NCI-H187 (cell line): ENCODE measurements at places on chromosomes 7 and 10.

DNA sequence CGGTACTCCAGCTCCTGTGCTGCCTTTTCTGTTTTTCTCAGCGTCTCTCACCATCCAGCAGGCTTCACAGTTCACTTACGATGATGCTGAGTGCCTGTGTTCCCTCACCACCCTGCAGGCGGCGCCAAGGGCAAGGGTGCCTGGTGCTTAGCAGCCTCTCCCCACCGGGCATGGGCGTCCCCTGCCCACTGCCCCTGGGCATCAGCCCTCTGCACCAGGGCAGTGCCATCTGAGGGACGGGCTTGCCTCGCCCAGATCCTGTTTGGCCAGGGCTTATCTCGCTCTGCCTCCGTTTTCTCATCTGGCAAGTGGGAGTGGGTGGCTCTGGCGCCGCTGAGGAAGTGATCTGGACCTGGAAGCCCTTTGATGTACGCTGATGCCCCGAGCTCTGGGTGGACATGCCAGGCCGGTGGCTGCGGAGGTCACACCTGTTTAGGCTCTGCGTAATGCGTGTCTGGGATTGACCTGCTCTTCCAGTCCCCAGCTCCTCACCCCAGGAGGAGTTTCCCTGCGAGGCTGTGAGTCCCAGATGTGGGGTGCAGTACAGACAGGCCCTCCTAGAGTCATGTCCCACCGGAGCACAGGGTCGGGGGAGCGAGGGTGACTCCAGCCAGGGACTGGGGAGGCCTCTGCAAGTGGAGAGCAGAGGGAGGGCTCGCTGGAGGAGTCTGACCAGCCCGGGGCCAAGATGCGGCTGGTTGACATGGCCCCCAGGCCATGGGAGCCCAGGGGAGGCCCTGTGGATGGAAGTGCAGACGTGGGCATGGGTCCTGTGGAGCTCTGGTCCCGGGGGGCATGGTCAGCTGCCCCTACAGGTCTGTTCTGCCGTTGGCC lies 11.8 kb downstream of the TTYH3 start:
- no peak for DNase-seq

DNA sequence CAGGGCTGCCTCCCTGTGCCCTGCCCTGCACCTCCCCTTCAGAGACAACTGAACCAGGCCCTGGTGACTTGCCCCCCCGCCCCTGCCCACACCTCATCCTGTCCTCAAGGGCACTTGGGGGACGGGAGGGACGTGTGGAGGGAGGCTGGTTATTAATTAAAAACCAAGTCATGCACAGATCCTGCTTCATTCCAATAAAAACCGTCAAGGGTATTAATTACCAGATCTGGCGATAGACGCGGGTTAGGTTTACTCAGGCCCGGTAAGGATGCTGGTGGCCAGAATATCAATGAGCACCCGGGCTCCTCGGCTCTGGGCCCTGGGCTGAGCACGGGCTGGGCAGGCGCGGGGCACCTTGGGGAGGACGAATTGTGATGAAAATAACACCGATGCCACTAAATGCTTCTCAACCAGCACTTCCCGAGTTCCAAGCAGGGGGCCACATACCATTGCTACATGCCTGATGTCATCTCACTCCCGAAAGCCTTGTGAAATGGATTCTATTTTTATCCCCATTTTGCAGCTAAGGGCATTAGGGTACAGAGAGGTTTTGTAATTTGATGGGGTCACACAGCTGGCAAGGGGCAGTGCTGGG lies 24.5 kb upstream of the GTF2IRD1 start:
- no peak for DNase-seq

- no peak for DNase-seq
These were observed 3.4 kb upstream of the C10orf88 start for GRCh38 chr10:122957474-122957873.

- no peak for DNase-seq
These were observed 40.0 kb upstream of the ASAH2 start for GRCh38 chr10:50291261-50291850.

DNA sequence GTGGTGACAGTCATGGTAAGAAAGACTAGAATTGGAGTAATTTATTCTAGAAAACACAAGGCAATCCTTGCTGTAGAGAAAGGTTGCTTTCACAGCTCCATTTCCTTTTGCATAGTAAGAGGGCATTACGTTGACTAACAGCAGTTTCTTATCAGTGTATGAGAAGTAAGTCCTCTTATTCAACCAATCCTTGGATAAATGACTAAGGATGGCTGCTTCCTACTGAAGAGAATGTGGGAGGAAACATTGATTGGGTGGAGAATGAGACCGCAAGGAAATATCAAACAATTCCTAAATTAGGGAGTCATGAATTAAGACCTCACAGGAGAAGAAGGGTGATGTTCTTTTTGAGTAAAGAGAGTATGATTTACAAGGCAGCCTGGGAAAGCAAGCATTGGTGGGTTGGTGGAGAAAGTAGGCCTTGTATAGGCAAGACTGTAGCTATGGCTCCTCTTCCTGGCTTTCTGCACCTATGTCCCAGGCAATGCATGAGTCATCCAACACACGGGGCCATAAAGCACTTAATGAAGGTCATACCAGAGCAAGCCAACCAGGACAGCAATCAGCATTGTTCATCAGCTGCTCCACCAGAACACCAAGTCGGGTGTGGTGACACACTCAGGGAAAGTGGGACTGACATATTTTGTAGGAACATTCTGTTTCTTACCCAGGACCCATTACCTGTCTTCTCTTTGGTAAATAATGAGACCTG lies 5.6 kb downstream of the MGAM start:
- DNase-seq, result no peak

DNA sequence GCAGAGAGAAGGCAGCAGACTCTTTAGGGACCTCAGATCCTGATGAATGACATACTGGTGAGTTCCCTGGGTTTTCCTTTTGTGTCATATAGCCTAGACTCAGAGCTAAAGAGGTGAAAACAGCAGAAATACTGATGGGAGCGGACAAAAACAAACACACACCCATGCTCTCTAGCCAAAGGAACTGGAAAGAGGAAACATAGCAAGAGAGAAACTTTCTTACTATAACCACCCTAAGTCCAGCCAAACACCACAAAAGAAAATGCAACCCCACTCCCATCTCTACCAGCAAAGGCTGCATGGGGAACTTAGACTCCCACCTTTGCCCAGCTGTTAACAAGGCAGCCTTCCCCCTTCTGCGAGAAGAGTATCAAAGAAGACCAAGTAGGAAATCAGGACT lies 16.3 kb downstream of the GSAP start:
- no peak for DNase-seq

DNA sequence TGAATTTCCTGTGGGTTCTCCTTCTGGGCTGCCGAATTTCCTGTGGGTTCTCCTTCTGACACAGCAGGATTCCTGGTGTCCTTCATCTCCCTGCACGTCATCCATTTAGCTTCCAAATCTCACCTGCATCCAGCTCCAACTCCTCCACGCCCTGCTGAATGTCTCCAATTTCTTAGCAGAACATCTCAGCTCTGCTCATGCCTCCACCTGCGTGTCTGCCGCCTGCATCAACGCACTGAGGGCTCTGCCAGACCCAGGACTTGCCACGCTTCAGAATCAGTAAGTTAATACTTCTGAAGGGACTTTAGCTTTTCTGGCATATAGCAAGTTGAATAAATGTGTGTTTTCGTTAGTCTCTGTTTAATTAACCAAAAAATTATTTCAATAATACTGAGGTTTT lies 31.1 kb upstream of the VIPR2 start:
- DNase-seq, result no peak

DNA sequence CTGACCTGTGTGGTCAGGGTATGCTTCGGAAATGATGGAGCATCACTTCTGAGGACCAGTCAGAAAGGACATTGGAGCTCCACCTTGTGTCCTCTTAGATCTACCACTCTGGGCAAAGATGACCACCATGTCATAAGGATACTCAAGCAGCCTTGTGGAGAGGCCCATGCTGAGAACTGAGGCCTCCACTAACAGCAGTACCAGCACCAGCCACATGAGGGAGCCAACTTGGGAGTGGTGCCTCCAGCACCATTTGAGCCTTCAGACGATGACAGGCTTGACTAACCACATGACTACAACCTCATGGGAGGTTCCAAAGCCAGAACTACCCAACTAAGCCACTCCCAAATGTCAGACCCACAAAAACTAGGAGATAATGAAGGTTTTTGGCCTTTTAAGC lies 116.0 kb downstream of the NPTX2 start:
- DNase-seq, result no peak

DNA sequence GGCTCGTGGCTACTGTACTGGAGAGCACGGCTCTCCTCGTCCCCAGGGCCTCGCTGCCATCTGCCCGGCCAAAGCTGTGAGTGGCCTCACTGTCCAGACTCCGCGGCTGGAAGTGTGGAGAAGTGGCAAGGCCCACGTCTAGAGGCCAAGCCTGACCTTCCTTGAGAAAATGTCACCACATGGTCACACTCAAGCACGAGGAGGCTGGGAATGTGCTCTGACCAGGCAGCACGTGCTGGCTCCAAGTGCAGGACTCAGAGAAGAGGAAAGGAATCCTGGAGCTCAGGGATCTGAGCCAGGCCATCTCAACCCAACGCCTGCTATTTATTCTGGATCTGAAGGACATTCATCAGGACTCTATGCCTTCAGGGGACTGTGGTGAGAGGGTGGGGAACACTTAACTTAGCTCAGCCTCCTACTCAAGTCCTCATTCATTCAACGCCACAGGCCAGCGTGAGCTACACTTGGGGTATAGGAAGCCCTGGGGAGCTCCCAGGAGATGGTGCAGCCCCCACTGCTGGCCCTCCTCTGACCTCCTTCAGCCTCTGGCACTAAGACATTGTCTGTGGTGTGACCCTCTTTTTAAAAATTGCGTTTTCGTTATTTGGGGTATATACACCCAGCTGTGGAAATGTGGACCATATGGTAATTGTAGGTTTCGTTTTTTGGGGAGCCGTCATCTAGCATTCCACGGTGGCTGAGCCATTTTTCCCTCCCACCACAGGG lies 29.0 kb downstream of the EN2 start:
- DNase-seq, result no peak

DNA sequence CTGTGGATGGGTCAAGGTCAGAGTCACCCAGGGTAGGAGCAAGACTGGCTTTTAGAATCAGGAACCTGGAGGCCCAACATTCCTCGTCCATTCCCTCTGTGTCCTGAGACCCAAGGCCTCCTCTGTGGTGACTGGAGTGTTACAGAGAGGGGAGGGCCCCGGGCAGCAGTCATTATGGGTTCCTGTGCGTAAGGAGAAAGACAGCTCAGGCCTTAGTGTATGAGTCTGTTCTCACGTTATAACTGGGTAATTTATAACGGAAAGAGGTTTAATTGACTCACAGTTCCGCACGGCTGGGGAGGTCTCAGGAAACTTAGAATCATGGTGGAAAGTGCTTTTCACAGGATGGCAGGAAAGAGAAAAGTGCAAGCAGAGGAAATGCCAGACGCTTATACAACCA lies 422.3 kb downstream of the TCERG1L start:
- DNase-seq, result no peak

GRCh38 chr7:50645186-50645585 lies 80.0 kb upstream of the DDC start:
- no peak for DNase-seq

GRCh38 chr10:60872451-60872850 lies 71.5 kb downstream of the RHOBTB1 start:
- no peak for DNase-seq

DNA sequence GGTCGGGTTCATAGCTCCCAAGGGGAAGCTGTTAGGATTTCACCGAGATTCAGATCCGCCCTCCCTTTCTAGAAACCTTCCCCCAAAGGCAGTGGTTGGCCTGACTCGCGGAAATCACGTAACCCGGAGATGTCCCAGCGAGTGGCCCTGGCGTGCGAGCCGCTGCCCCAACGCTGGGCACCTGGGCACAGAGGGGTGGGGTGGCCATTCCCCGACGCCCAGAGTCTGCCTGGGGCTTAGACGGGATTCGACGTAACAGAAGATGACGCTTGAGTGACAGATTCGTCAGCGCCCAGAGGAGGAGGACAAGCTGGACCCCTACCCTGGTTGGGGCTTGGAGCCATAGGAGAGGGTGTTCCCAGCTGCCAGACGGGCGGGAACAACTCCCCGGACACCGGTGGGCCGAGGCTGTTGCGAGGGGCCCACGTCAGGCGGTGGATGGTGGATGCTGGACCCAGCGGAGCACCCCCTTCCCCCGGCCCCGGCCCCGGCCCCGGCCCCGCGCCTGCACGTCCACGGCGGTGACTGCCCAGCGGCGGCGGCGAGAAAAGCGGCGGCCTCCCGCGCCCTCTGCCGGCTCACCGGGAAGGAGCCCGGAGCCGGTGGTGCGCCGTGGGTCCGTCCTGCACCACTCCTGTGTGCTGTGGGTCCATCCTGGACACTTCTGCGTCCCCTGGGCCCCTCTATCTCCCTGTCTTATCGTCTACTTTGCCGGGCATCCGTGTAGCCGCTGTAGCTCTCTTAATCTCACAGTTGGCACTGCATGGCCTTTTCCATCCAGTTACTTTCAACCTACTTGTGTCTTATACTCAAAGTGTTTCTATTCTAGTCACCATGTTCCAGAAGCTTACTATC lies 35.4 kb upstream of the KNDC1 start:
- no peak for DNase-seq

- DNase-seq, result no peak
These were observed 37.9 kb upstream of the SEPHS1 start for GRCh38 chr10:13386021-13386420.

GRCh38 chr10:6009961-6010360 lies 32.6 kb upstream of the IL15RA start:
- DNase-seq, result no peak

GRCh38 chr10:43689618-43689954 lies 40.9 kb upstream of the ZNF32 start:
- no peak for DNase-seq

GRCh38 chr10:112202561-112203241 lies 19.1 kb upstream of the GPAM start:
- DNase-seq, result no peak

- no peak for DNase-seq
These were observed 136.8 kb downstream of the TAX1BP1 start for GRCh38 chr7:27876756-27877155.

- DNase-seq, result no peak
These were observed 11.8 kb upstream of the TIAL1 start for GRCh38 chr10:119608316-119609155.

DNA sequence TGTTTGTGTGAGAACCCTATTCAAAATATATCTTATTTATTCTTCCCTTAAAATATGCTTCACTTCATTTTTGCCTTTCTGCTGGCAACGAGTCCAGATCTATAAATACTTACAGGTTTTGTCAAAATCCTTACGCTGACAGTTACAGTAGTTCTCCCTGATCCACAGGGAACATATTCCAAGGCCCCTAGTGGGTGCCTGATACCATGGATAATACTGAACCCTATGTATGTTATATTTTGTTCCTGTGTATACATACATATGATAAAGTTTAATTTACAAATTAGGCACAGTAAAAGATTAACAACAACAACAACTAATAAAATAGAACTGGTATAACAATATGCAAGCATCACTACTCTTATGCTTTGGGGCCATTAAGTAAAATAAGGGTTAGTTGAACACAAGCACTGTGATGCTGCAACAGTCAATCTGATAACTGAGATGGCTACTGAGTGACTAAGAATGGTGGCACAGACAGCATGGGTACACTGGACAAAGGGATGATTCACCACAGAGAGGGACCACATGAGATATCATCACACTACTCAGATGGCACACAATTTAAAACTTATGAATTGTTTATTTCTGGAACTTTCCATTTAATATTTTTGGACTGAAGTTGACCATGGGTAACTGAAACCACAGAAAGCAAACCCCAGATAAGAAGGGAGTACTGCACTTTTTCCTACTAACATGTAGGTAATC lies 29.4 kb upstream of the PCGF5 start:
- DNase-seq, result no peak
